Lower lobe of right lung (tissue), 2 donors: ENCODE measurements at places on chromosomes 3 and 15. TPM values are rescaled to one million over a fixed set of nuclear protein-coding genes. Genes with fewer than 3 reads are reported as not detected.
A peak's percentile ranks its signal among the peaks of the same experiment; 100 is the strongest.

- peaks cover 36% of the 10 kb centered on the region for H3K27me3 ChIP-seq
- H3K27ac ChIP-seq, result no peak overlapping the region
- no peaks in the 10 kb centered on the region for H3K36me3 ChIP-seq
These were observed 1.1 kb upstream of the EPHA6 start for GRCh38 chr3:96813134-96813819.

GRCh38 chr15:91970142-91970541, 116.6 kb downstream of the SLCO3A1 start:
- peaks cover 51% of the 10 kb centered on the region for H3K4me1 ChIP-seq
- H3K27me3 ChIP-seq, result no peaks in the 10 kb centered on the region
- DNase-seq, result no peak
- H3K27ac ChIP-seq, result peak overlapping the region; percentile 36

GRCh38 chr3:10554236-10554611, 48.8 kb upstream of the ATP2B2 start:
- no peaks in the 10 kb centered on the region for H3K27me3 ChIP-seq
- H3K4me3 ChIP-seq, result no peak overlapping the region
- no peak for DNase-seq
- H3K4me1 ChIP-seq, result no peaks in the 10 kb centered on the region
- no peaks in the 10 kb centered on the region for H3K36me3 ChIP-seq
- no peak overlapping the region for H3K27ac ChIP-seq

DNA sequence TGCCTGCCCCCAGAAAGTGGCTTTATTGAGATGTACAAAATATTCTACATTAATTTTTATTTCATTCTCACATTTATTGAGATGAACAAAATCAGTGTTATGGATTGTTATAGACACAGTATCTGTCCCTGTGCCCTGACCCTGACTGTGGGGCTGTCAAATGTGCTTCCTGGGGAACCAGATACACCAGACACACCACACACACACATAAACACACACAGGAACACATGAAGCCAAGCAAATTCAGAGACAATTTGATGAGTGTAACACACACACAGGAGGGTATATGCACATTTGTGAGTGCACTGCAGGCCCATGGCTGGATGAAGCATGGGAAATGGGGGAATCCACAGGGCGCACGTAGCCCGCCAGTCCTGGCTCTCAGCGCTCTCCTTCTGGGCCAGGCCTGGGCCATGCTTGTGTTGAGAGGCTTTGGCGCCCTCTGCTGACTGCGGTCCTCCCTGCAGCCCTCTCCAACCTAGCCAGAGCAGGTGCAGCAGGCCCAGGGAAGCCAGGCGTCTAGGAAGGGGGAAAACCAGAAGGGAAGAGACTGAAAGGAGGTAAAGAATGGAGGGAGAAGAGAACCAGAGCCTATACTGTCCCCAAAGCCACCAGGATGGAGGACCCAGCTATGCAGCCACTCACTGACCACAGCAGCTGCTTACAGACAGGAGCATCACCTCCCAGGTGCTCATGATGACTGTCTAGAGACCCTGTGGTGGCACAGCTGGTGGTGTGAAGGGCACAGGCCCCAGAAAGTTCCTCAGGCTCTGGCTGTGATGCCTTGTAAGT, 18.0 kb upstream of the LOXL1 start:
- no peaks in the 10 kb centered on the region for H3K36me3 ChIP-seq
- H3K4me1 ChIP-seq, result no peaks in the 10 kb centered on the region
- no peaks in the 10 kb centered on the region for H3K27me3 ChIP-seq
- no peak overlapping the region for H3K27ac ChIP-seq

- H3K36me3 ChIP-seq, result no peaks in the 10 kb centered on the region
- no peak overlapping the region for H3K4me3 ChIP-seq
- no peak for DNase-seq
- H3K4me1 ChIP-seq, result no peaks in the 10 kb centered on the region
- no peak overlapping the region for H3K27ac ChIP-seq
These were observed 53.9 kb downstream of the TRIM69 start for GRCh38 chr15:44790215-44790614.

DNA sequence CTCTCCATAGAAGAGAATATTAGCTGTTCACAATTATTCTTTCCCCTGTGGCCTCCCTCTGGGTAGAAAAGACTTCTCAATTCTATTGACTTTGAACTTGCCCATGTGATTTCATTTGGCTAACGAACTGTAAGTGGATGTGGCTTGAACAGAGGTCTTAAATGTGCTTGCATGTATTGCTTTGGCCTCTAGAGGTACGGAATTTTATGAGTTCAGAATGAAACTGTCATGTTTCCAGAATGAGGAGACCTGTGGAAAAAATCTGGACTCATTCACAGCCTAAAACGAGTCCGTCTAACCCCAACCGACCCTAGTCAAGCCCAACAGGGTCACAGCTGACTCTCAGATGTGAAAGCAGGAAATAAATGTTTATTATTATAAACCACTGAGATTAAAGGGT, 596.7 kb upstream of the UBE2E2 start:
- H3K4me3 ChIP-seq, result no peak overlapping the region
- H3K36me3 ChIP-seq, result no peaks in the 10 kb centered on the region
- H3K4me1 ChIP-seq, result no peaks in the 10 kb centered on the region
- no peaks in the 10 kb centered on the region for H3K27me3 ChIP-seq
- no peak overlapping the region for H3K27ac ChIP-seq

GRCh38 chr3:126124896-126125295, 41.0 kb upstream of the SLC41A3 start:
- peak; percentile 14 for DNase-seq
- H3K4me1 ChIP-seq, result peaks cover 8% of the 10 kb centered on the region
- no peak overlapping the region for H3K27ac ChIP-seq
- H3K27me3 ChIP-seq, result no peaks in the 10 kb centered on the region
- H3K36me3 ChIP-seq, result no peaks in the 10 kb centered on the region
- H3K4me3 ChIP-seq, result no peak overlapping the region

DNA sequence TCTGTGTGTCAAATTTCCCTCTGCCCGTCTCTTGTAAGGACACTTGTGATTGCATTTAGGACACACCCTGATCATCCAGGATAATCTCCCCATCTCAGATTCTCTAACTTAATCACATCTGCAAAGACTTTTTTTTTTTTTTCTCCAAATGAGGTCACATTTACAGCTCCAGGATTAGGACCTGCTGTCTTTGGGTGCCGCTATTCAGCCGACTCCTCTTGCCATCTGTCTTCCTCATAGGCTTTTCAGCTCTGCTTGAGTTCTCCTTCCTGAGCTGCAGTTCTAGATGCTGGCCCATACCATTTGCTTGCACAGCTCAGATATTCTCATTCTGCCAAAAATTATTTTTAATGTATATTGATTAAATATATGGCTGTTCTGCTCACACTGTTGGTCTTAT, 94.3 kb upstream of the TLE3 start:
- no peaks in the 10 kb centered on the region for H3K36me3 ChIP-seq
- DNase-seq, result no peak
- no peak overlapping the region for H3K4me3 ChIP-seq
- H3K27me3 ChIP-seq, result no peaks in the 10 kb centered on the region
- H3K27ac ChIP-seq, result no peak overlapping the region

- H3K27ac ChIP-seq, result no peak overlapping the region
- H3K4me1 ChIP-seq, result peaks cover 15% of the 10 kb centered on the region
- no peak overlapping the region for H3K4me3 ChIP-seq
- no peaks in the 10 kb centered on the region for H3K27me3 ChIP-seq
- no peak for DNase-seq
These were observed 6.7 kb upstream of the ZNF609 start for GRCh38 chr15:64453689-64454037.

GRCh38 chr3:101273156-101273555, 47.2 kb downstream of the IMPG2 start:
- no peaks in the 10 kb centered on the region for H3K27me3 ChIP-seq
- H3K27ac ChIP-seq, result no peak overlapping the region
- no peak overlapping the region for H3K4me3 ChIP-seq
- DNase-seq, result no peak
- H3K36me3 ChIP-seq, result no peaks in the 10 kb centered on the region
- no peaks in the 10 kb centered on the region for H3K4me1 ChIP-seq

GRCh38 chr3:37301980-37302708, 127.8 kb upstream of the LRRFIP2 start:
- H3K27ac ChIP-seq, result no peak overlapping the region
- no peak overlapping the region for H3K4me3 ChIP-seq

- DNase-seq, result no peak
- H3K27me3 ChIP-seq, result no peaks in the 10 kb centered on the region
- no peaks in the 10 kb centered on the region for H3K4me1 ChIP-seq
- H3K36me3 ChIP-seq, result no peaks in the 10 kb centered on the region
- H3K27ac ChIP-seq, result no peak overlapping the region
These were observed 325.7 kb downstream of the MAGI1 start for GRCh38 chr3:65713016-65713415.

DNA sequence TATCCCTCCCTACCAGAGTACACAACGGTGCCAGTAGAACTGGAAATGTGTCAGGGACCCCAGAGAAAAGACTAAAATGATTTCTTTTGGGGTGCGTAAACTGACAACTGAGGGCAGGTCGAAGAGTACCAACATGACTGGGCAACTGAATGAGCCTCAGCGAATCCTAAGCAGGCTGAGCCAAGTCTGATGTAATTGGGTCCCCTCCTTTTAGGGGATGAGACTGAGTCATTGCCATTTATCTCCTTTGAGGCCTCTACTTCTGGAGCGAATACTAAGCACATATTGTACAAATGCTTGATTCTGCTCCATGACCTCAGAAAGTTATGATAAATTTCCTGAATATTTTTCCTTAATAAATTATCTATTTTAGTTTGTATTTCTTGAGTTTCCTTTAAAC, 17.3 kb upstream of the GPR156 start:
- H3K27me3 ChIP-seq, result no peaks in the 10 kb centered on the region
- DNase-seq, result no peak
- no peaks in the 10 kb centered on the region for H3K36me3 ChIP-seq

- no peaks in the 10 kb centered on the region for H3K36me3 ChIP-seq
- no peaks in the 10 kb centered on the region for H3K27me3 ChIP-seq
- no peaks in the 10 kb centered on the region for H3K4me1 ChIP-seq
- no peak overlapping the region for H3K27ac ChIP-seq
- no peak for DNase-seq
- H3K4me3 ChIP-seq, result no peak overlapping the region
These were observed 95.6 kb downstream of the ATP10A start for GRCh38 chr15:25767356-25768151.

DNA sequence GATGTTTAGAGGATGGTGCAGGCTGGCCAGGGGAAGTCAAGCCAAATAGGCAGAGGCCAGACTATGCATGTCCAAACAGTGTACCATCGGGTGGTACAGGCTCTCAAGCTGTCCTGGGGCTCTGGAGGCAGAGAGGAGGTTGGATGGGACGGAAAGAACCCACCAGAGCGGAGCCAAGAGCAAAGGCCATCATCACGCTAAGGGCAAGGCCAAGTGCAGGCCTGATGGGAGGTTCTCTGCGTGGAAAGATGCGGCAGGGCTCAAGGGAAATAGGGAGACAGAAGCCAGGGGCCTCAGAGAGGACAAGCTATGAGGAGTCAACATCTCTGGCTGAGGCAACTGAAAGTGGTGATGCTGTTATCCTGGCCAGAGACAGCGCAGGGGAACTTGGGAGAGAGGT, 102.7 kb downstream of the ASB7 start:
- no peak for DNase-seq
- no peaks in the 10 kb centered on the region for H3K4me1 ChIP-seq
- no peak overlapping the region for H3K4me3 ChIP-seq
- H3K27ac ChIP-seq, result no peak overlapping the region
- no peaks in the 10 kb centered on the region for H3K27me3 ChIP-seq

- H3K27me3 ChIP-seq, result no peaks in the 10 kb centered on the region
- no peak overlapping the region for H3K27ac ChIP-seq
- no peaks in the 10 kb centered on the region for H3K4me1 ChIP-seq
- H3K36me3 ChIP-seq, result no peaks in the 10 kb centered on the region
- DNase-seq, result no peak
- H3K4me3 ChIP-seq, result no peak overlapping the region
These were observed 45.6 kb upstream of the SRGAP3 start for GRCh38 chr3:9295007-9295406.

GRCh38 chr3:39766433-39766832, 43.0 kb upstream of the MYRIP start:
- no peaks in the 10 kb centered on the region for H3K36me3 ChIP-seq
- H3K27me3 ChIP-seq, result no peaks in the 10 kb centered on the region
- DNase-seq, result no peak
- no peak overlapping the region for H3K4me3 ChIP-seq
- no peak overlapping the region for H3K27ac ChIP-seq

GRCh38 chr3:29718661-29719065, 437.8 kb downstream of the RBMS3 start:
- H3K4me3 ChIP-seq, result no peak overlapping the region
- H3K4me1 ChIP-seq, result no peaks in the 10 kb centered on the region
- no peaks in the 10 kb centered on the region for H3K36me3 ChIP-seq
- DNase-seq, result no peak

DNA sequence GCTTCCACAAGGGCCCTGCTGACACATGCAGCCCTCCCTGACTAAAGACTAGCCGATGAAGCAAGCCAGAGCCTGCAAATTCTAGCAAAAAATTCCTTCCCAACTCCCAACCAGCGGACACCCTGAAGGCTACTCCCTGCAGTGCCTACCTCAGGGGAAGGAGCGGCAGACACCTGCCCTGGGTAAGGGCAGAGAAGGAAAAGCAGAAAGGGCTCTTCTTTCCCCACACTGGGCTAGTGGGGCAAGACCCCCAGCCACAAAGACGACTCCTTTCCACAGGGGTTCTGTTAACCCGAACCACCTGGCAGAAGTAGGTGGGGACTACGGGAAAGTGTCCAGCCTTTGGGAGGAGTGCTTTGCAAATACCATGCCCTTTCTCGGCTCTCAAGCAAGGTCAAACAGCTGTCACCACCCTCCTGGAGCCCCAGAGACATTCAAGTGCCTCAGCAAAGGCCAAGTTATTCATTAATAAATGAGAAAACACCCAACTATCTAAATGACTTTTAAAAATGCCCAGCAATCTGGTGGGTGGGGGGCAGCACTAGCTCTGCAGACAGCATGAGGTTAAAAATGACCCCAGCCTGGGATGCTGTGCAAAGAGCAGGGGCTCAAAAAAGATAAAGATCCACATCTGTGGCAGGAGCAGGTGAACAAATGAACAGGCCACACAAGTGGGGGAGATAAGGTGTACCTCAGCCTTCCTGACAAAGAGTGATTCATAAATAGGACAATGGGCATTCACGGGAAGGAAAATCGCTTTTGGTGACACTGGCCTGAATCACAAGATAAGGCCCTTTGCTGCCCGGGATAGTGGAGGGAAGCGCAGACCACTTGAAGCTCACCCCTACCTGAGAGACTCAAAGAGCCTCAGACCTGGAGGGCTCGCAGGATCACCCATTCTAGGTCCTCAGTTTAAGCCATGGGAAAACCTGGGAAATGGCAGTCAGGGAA, 33.0 kb downstream of the CCDC12 start:
- peaks cover 22% of the 10 kb centered on the region for H3K36me3 ChIP-seq
- H3K27me3 ChIP-seq, result no peaks in the 10 kb centered on the region
- H3K4me1 ChIP-seq, result peaks cover 84% of the 10 kb centered on the region
- peak overlapping the region; percentile 27 for H3K4me3 ChIP-seq
- H3K27ac ChIP-seq, result peak overlapping the region; percentile 72
- DNase-seq, result peak; percentile 64

COL6A5 gene
- total RNA-seq, result 4.5 TPM

AMT gene
- 8.4 TPM for total RNA-seq

WDR82 gene
- total RNA-seq, result 60.2 TPM

TRIM71 gene
- total RNA-seq, result 2.5 TPM

TIMMDC1 gene
- total RNA-seq, result 99.4 TPM

SCG3 gene
- 0.18 TPM for total RNA-seq

CHDH gene
- total RNA-seq, result 17.3 TPM

STRA6 gene
- total RNA-seq, result not detected

ADAMTS7 gene
- total RNA-seq, result 5.3 TPM

SAXO2 gene
- total RNA-seq, result 15.8 TPM

LMLN gene
- total RNA-seq, result 12.3 TPM

FANCD2OS gene
- not detected for total RNA-seq

GPR176 gene
- 2.4 TPM for total RNA-seq

FBXL22 gene
- 1.4 TPM for total RNA-seq

SCAP gene
- total RNA-seq, result 61.3 TPM

CD200R1 gene
- total RNA-seq, result 1.5 TPM

ETV5 gene
- 65.5 TPM for total RNA-seq

CLCN2 gene
- total RNA-seq, result 4.4 TPM
